Activated CD8-positive, alpha-beta memory T cell treated with anti-CD3 and anti-CD28 coated beads for 24 hours (primary cell): ENCODE measurements at places on chromosomes 1 and 21.

GRCh38 chr21:43303275-43304178 lies 123.4 kb downstream of the SIK1 start:
- DNase-seq: no peak

DNA sequence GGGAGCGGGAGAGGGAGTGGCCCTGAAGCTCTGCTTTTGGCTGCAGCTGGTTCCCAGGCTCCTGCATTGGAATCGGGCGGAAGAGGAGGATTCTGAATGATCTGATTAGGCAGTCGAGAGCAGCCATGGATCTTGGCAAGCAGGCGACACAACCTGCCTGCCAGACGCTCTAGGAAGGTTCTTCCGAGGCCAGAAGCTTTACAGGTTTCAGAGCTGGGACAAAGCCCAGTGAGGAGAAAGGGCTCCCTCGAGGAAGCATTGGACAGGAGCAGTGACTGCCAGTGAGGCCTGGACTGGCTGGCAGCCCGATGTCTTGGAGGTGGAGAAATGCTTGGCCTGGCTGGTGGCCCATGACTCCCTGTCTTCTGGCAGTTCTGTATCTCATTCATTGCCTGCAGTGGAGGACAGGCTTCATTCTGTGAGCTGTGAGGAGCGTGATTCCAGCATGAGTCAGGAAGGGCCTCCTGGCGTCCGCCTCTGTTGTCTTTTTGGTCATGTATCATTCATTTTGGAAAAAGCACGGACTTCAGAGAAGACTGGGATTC lies 132.7 kb upstream of the IPO9 start:
- DNase-seq: no peak

- DNase-seq: no peak
These were observed 74.7 kb downstream of the RAP1GAP start for GRCh38 chr1:21594501-21594900.

DNA sequence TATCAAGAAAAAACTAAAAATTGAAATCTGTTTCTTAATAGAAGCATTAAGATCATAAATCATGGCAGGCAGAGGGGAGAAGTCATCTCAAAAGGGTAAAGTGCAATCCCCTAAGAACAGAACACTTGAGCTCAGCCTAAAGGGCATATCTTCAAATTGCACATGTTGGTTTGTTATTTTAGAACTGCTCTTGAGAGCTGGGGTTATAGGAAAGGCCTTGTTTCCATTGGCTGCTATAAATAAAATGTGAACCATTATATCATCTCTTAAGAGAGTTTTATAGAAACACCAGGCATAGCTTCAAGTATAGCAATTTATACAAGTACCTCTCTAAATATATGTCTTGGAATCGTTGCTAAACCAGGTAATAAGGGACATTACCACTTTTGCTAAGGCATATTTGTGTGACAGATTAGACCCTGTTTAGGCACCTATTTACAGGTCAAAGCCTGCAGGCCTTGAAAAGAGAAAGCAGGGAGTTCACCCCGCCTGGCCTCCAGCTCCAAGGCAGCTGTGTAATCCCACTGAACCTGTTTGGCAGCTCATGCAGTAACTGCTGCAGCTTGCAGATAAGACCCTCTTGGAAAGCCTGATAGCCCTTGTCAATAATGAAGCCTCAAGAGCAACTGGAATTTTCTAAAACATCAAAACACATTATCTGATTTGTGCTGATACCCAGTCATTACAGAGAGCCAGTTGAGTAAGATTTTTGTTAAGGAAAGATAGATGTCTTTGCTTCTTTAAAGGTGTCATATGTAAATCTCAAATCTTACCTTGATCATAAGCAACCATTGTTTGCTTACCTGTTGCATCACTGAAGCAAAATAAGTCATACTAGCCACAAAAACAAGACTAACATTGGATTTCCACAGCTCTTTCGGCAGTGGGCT lies 24.2 kb upstream of the SYDE2 start:
- DNase-seq: no peak

GRCh38 chr1:244383278-244383884 lies 68.3 kb downstream of the ADSS2 start:
- DNase-seq: no peak

- no peak for DNase-seq
These were observed 9.0 kb downstream of the RPF1 start for GRCh38 chr1:84488107-84488506.

DNA sequence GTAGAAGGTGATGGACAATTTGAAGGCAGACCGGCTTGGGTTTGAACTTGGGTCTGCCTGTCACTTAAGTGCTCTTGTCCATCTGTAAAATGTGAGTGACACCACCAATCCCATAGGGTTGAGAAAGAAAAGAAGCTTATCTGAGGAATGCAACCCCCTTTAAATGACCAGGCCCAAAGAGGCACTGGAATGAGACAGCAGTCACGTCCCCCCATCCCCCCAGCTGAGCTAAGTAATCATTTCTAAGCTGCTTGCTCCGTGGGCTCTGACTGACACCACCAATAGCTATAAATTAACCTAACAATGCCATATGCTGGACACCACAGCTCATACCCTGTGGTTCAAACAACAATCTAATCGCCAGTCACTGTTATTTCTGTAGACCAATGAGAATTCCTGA lies 15.1 kb downstream of the LCA5L start:
- DNase-seq: no peak
